Cortex of kidney (tissue), 1 donor: ENCODE measurements at places on chromosomes 7 and 10.

DNA sequence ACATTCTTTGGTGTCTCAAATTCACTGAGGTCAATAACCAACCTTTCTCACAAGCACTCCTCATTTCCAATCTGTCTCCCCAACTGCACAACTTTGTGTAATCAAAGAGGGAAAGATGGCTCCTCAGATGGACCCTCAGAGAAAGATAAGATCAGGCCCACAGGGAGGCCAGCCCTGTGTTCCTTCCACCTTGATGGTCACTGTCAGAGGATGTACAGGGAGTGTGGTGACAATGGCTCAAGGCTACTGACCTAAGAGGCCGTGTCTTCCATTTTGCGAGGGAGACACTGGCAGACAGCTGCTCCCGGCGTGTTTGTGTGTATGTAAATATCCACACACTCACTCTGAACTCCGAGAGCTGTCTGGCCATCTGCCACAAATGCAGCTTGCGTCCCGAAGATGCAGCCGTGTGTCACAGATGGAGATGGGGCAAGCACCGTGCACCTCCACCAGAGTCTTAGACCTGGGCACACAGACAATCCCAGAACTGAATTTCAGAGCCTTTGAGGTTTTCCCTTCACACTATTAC, 712.1 kb upstream of the NRP1 start:
- DNase-seq: no peak

- DNase-seq: no peak
These were observed 61.6 kb upstream of the KCNMA1 start for GRCh38 chr10:77699080-77699645.

DNA sequence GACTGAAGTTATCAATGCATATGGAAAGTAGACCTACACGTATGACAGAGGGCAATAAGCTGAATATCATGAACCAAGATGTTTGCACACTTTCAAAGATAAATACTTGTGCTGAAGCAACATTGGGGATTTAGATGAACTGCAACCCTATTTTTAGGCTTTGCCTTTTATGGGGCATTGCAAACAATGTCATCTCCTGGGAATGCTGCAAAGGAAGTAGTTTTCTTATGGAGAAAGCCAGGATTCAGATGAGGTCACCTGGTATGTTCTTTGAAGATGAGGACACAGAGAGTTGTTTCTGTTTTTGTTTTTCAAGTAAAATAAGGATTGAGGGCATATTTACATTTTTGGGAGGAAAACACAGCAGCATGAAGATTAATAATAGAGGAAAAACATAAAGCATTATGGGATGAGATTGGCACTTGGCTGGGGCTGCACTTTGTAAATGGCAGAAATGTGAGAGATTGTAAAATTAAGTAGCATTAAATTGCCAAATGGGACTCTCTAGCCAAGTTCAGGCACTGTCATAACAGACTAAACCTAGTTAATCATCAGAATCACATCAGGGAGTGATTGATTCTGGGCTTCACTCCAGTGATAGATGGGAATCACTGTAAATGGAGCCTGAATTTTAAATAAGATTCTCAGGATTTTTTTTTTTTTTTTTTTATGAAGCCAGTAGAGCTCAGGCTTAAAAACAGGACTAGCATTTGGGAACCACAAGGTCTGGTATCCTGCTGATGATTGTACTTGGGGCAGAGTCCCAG, 63.1 kb downstream of the MALRD1 start:
- no peak for DNase-seq

DNA sequence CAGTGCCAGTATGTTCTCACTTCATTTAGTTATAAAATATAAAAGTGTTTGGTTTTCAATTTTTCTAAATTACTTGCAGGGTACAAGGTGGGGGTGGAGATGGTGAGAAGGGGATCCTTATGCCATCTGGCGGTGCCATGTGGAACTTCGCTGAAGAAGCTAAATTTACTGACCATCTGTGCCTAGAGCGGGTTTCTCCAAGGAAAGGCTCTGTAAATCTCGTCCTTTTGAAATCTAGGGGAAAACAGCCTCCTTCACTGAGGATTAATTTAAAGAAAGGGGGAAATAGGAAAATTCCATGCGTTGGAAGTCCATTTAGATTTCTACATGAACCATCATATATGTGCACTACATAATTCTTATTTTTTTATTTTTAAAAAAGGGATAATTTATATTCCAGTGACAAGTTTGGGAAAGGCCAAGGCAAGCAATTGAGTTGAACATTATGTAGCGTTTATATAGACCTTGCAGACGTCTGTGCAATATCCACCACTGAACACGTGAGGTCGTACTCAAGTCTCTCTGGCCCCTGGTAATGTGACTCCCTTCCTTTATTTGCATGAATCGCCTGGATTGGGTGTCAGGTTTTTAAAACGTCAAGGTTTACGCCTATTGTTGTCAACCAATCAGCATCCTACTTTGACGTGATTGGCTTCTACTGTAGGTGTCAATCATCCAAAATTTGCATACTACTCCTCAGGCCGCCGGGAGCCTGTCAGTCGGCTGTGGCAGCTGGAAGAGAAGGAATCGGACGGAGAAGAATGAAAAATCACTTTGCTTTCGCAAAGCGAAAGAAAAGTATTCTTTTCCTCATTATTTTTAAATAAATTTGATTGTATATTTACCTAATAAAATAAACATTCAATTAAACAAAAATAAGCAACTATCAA, 297.1 kb upstream of the NFE2L3 start:
- no peak for DNase-seq

- no peak for DNase-seq
These were observed 52.0 kb downstream of the REEP3 start for GRCh38 chr10:63573068-63573697.

GRCh38 chr7:27123007-27123476, 7.5 kb downstream of the HOXA4 start:
- DNase-seq: no peak

DNA sequence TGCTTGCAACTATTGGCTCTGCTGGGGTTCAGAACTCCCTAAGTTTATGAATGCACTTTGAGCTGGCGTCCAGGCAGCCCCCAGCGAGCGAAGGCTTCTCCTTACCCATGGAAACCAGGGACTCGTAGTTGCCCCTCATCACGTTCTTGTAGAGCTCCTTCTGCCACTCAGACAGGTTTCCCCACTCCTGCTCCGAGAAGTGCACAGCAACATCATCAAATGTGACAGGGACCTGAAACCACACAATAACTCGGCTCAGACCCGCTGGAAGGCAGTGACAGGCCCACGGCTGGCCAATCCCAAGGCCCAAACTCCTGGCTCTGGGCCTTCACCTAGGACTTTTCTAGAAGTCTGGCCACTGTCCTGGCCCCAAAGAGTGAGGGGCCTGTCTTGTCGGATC, 6.9 kb downstream of the ZNF777 start:
- DNase-seq: no peak

GRCh38 chr10:78222096-78222790, 188.6 kb downstream of the RPS24 start:
- DNase-seq: no peak

DNA sequence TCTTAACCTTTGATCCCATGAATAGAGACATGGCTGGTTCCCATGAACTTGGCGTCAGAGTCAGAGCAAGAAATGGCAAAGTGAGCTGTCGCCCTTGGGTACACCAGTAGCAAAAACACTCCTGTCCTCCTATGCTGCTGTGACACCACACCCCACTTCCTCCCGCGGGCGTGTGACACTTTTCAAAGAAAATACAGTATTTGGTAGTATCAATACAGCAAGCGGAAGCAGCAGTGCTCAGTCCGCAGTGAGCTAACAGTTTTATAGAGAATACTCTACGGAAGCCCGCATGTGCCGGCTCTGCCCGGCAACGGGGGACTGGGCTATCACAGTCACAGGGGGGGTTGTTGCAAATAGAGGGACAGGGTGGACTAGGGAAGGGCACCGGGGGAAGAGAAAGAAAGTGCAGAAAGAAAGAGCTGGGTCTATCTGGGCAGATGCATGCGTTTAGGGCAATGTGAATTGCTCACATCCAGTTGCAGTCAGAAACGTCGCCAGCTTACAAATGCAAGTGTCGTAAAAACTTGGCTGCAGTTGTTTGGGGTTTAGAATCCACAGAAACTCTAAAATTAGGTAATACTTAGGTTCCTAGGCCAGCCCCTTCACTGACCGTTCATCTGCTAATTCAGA, 49.8 kb downstream of the PRKCQ start:
- DNase-seq: no peak

GRCh38 chr10:113639966-113640365, 23.9 kb downstream of the NRAP start:
- DNase-seq: no peak

- DNase-seq: no peak
These were observed 1.2 kb upstream of the IDI1 start for GRCh38 chr10:1050145-1050544.

DNA sequence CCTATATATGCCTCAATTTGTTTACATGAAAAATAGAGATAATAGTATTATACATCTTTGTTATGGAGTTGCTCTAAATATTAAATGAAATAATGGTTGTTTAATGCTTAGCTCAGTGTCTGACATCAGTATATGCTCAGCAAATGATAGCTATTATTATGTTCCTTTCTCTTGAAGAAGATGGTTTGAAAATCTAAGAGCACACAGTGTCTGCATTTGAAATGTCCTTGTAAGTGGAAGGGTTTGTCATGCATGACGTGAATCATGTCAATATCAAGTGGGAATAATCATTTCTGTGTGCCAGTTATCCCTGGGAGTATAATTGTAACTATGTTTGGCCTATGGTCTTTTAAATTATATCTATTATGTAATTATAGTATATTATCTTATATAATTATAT, 377.5 kb upstream of the SORCS1 start:
- no peak for DNase-seq
